ENCODE measurements at places on chromosomes 7 and 10.

GRCh38 chr7:152073352-152073751, 47.9 kb downstream of the GALNT11 start:
- no peak for DNase-seq

DNA sequence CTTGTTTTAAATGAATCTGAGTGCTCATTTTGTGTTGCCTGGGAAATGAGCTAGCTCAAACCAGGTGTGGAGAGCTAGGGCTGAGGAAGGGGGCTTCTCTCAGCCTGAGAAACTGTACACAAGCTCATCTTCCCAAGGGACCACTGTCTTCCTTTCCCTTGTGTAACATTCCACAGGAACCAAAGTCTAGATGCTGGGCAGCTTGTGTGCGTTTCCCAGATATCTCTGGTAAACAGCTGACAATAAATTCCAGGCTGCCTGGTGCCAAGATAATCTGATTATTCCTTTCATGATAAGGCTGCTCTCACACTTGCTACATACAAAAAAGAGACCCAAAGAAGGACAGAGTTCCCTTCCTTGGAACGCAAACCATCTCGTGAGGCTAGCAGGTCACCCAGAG, 33.1 kb upstream of the MKLN1 start:
- no peak for DNase-seq

GRCh38 chr7:137120690-137121089, 222.8 kb downstream of the PTN start:
- no peak for DNase-seq

DNA sequence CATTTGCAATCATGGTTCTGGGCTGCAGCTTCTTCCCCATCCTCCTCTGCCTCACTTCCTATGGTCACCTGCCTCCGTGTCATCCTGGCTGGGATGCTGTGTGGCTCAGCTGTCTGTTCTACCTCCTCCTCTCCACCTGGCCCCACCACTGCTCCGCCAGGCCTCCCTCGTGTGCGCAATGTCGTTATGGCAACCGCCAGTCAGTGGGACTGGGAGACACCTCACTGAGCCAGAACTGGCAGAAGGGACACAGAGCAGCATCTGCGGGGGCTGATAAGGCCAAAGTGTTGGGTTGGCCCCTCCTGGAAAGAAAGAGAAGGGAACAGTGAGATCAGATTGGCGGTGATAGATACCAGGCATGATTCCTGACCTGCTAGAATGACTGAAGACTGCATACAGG, 527.5 kb downstream of the INHBA start:
- no peak for DNase-seq

DNA sequence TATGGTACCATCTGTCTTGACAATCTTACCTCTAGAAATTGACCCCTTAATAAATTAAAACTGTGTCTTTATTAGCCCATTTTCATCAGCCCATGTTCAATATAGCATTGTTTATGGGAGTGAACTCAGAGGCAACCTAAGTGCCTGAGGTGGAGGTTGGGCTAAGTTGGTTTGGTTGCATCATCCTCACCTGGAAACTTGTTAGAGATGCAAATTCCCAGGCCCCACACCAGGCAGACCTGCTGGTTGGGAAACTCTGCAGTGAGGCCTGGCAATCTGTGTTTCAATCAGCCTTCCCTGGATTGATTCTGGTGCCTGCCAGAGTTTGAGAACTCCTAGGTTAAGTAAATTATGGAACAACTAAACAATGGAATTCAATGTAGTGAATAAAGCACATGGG, 9.4 kb upstream of the FAM170B start:
- DNase-seq, result no peak

GRCh38 chr10:119357412-119358151, 150.2 kb downstream of the GRK5 start:
- DNase-seq, result no peak

DNA sequence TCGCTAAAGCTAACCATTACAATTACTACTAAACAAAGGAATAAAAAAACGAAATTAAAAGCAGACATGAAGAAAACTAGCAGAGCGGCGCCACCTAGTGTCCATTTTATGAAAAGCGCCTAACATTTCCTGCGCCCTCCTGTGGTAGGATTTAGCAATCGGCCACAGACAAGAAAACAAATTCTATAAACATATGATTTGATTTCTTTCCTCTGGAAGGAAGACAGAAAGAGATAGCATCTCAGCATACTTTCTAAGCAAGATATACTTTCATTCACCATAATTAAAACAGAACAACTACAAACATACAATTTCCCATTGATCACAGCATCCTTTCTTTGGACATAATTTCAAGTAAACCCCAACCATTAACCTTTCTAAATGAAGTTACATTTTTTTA, 337.7 kb upstream of the NPVF start:
- peak; percentile 0 for DNase-seq

DNA sequence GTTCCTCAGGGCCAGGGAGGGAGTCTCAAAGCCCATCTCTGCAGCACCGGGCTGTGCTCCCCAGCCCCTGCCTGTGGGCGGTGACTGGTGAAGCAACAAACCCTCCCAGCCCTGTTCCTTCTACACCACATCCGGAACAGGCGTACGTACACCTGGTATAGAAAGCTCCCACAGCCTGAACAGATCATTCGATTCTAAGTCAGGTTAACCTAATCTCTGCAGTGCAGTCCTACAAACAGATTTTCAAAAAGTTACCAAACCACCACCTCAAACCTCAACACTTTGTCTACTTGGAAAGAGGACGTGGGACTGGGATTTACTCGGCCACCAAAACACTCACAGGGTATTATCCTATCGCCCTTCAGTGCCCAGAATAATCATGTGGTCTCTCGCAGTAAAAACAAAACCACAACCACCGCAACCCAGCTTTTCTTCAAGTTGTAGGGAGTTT, 238.4 kb downstream of the DIP2C start:
- DNase-seq, result no peak

GRCh38 chr10:126160571-126160970, 227.7 kb downstream of the ADAM12 start:
- no peak for DNase-seq

GRCh38 chr7:112172870-112173567, 33.2 kb downstream of the DOCK4 start:
- no peak for DNase-seq

DNA sequence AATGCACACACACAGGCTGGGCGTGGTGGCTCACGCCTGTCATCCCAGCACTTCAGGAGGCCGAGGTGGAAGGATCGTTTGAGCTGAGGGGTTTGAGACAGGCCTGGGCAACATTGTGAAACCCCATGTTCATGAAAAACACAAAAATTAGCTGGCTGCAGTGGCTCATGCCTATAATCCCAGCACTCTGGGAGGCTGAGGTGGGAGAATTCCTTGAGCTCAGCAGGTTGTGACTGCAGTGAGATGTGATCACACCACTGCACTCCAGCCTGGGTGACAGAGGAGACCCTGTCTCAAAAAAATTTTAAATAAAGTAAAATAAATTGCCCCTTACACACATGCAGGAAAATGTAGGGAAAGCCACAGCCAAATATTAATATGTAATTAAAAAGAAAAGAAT, 44.1 kb downstream of the RNF32 start:
- no peak for DNase-seq

GRCh38 chr10:113397047-113397446, 155.8 kb upstream of the HABP2 start:
- no peak for DNase-seq

DNA sequence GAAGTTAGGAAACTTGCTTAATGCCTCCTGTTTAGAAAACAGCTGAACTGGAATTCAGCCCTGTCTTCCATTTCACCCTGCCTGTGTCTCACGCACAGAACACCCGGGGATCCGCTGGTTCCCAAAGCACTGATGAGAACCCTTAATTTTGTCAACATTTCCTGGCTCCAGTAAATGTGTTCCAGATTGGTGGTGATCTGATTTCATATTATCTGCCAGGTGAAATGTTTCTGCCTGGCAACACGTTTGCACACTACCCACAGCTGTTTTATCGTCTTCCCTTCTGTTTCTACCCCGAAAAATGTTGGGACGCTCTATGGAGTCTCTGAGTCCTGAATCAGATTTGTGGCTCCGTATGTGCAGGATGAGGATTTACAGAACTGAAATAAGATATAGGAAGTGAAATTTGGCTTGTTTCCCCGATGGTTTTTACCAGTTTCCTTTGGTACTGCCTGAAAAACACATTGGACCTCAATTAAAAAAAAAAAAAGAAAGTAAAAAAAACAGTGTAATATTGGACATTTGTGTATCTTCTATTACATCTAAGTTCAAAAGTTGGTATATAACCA, 29.0 kb downstream of the MRC1 start:
- DNase-seq, result no peak

DNA sequence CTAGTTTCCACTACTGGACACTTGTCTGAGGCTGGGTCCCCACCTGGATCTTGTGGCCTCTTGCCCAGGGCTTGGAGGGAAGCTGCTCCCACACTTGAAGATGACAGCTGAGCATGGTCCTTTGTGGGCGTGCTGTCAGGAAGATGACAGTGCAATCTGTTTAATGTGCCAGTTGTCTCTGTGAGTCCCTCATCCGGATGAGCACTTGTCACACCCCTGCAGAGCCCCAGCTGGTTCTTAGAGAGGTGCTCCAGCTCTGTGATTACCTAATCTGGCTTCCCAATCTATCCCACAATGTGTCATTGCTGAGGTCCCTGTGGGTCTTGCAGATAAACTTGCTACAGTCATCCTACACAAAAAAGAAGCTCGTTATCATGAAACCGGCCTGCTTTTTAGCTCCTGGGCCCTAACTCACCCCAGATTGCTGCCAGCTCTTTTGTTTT, 34.8 kb upstream of the CCSER2 start:
- no peak for DNase-seq

DNA sequence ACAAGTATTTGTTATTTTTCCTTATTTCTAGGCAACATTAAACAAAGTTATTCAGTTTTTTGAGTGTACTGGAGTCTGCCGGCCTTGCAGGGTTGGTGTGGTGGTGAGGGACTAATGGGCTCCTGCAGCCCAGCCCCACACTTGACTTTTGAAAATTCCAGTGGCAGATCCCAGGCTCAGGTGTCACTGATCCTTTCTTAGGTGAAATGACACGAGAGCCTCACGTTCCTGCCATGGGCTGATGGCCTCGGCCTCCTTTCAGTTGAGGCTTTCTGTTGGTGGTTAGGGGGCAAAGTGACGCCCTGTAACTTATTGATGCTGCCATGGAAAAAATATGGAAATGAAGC, 117.9 kb downstream of the NKX6-2 start:
- no peak for DNase-seq

- DNase-seq, result no peak
These were observed 3.6 kb downstream of the HERPUD2 start for GRCh38 chr7:35691366-35691765.

- no peak for DNase-seq
These were observed 60.2 kb upstream of the CAMK2B start for GRCh38 chr7:44385434-44386138.

DNA sequence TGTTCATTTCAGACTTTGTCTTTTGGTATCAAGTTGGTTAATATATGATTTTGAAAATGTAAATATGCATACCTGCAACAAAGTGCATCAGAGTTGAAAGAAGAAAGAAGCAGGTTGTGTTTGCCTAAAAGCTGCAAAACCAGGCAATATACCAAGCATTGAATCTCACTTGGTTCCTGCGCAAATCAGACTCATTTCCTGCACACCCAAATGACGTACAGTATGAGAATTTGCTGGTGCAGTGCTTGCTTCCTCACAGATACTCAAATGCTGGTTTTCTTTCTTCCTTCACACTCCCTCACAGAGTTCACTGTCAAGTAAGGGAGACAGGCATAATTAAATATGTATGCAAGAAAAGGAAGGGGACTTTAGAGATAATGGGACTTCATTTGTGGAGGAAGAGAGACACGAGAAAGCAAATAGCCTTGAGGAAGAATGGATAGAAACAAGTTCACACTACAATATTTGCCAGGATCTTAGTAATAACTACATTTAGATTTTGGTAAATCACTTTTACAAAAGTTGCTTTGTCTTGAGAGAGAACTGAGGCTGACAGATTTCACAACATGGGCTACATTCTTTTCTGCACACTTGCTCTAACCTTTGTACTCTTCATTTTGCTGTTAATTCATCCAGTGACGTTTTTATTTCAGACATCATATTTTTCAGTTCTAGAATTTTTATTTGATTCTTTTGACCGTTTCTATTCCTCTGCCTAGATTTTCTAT, 56.9 kb upstream of the AOAH start:
- DNase-seq, result no peak

DNA sequence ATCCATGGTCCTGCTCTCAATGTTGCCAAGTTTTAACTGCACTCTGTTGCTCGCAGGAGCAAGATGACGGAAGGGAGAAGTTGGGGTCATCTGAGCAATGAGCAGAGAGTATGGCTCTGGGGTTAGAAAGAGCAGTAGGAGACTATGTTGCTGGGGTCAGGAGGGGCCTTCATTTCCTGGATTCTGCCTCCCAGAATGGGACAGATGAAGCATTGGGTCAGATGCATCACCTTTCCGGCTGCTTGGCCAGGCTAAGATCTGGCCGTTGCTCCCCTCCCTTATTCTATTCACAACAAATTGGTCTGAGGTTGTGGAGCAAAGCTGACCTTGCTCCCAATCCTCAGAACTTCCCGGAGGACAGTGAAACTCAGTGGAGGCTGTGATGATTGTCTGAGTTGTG, 22.4 kb downstream of the STMP1 start:
- no peak for DNase-seq

GRCh38 chr7:91114232-91114631, 150.0 kb upstream of the FZD1 start:
- no peak for DNase-seq

DNA sequence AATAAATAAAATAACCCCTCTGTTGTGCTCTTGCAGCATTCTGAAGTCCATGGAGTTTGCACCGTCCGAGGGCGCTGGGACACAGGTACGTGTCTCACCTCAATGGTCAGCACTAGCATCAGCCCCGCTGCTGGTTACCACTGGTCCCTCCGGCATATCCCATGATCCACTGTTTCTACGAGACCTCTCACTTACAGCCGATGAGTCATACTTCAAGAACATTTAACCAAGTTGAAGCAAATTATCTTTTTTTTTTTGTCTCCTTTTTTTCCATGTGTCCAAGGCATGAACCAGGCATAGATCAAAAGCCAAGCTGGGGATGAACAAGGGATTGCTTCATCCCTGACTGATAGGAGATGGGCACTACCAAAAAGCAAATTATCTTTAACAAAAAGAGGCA, 92.9 kb upstream of the SH2B2 start:
- no peak for DNase-seq

- peak; percentile 21 for DNase-seq
These were observed 376.5 kb upstream of the SORCS1 start for GRCh38 chr10:107540981-107541380.

GRCh38 chr10:97607095-97607636, 17.6 kb downstream of the C10orf62 start:
- no peak for DNase-seq

GRCh38 chr10:15636446-15636845, 83.3 kb downstream of the ITGA8 start:
- DNase-seq, result no peak

- no peak for DNase-seq
These were observed 386.6 kb downstream of the SH2D4B start for GRCh38 chr10:80924063-80924952.

DNA sequence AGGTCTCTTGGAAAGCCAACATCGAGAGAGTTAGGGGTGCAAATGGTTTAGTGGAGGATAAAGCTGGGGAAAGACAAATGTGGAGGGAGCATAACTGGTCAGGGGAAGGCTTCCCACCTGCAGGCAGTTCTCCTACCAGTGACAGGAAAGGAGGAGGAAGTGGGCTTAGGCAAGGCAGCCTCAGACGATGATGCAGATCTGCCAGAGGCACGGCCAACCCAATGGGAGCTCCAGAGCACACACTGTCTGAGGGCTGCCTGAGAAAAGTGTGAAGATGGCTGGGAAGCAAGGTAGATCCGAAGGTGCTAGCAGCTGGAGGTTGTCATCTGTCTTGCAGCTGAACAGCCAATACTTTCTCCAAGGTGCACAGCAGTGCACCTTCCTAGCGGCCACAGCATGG, 178.8 kb downstream of the C7orf25 start:
- DNase-seq, result no peak

GRCh38 chr7:120996988-120997345, 8.5 kb downstream of the CPED1 start:
- no peak for DNase-seq

Data from foreskin keratinocyte (primary cell).